Adrenal gland (tissue), 19 donors: ENCODE measurements at places on chromosomes 6 and 20. TPM values are rescaled to one million over a fixed set of nuclear protein-coding genes. Genes with fewer than 3 reads are reported as not detected.

- no peak for DNase-seq
- H3K27me3 ChIP-seq, result no peaks in the 10 kb centered on the region
- H3K36me3 ChIP-seq, result no peaks in the 10 kb centered on the region
- H3K4me3 ChIP-seq, result no peak overlapping the region
- no peaks in the 10 kb centered on the region for H3K4me1 ChIP-seq
- no peak overlapping the region for H3K27ac ChIP-seq
Observed at GRCh38 chr6:168408504-168409136, 32.4 kb upstream of the SMOC2 start.

DNA sequence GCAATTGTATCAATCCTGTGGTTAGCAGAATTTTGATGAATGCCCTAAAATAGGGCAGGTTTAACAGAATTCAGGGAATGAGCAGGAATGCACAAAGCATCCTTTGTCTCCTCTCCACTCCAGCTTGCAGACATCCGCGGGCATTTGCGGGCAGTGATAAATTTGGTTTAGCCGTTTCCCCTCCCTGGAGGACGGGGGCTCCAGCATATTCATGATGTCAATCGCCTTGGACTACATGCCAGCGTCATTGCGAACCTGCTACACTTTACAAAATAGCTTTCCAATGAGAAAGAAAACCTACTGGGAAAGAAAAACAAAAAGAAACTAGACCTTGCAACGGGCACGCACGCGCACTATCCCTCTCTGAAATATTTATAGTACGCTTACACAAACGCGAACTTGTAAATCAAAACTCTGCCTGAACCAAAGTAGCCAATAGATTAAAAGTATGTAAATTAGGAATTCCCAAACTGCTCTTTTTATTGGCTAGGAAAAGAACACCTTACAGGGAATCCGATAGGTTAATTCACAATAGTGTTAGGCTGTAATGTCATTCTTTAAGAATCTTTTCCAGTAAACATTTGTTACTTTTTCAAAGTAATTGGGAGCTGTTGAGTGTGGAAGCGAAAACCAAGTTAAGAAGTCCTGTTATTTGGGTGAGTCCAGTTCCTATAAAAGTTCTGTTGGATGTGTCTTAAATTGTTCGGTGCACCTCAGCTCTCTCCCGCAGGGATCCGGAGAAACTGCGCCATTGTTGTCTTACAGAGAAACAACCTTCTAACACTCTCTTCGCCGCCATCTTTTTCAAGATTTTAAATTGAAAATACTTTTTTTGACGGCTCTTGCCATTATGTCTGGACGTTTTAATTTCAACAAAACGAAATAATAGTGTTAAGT lies 136.7 kb downstream of the HFE start:
- H3K36me3 ChIP-seq, result no peaks in the 10 kb centered on the region
- H3K4me1 ChIP-seq, result peaks cover 5% of the 10 kb centered on the region
- H3K27me3 ChIP-seq, result no peaks in the 10 kb centered on the region

DNA sequence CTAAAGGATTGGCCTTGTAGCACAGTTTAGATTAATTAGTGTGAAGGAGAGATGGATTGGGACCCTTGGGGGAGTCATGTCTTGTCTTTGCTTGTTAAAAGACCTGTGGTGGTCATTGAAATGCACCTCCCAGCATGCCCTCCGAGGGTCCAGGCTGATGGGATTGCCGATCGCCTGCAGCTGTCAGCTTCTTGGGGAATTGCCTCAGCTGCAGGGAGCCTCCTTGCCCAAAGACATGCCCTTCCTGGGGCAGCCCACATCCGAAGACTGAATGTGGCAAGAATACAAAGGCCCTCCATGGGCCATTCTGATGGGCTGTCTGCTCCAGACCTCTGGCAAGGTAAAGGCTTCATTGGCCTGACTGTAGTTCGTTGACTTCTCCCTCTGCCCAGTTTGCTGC lies 150.7 kb downstream of the FARS2 start:
- DNase-seq, result no peak
- peaks cover 8% of the 10 kb centered on the region for H3K4me1 ChIP-seq
- H3K36me3 ChIP-seq, result no peaks in the 10 kb centered on the region

DNA sequence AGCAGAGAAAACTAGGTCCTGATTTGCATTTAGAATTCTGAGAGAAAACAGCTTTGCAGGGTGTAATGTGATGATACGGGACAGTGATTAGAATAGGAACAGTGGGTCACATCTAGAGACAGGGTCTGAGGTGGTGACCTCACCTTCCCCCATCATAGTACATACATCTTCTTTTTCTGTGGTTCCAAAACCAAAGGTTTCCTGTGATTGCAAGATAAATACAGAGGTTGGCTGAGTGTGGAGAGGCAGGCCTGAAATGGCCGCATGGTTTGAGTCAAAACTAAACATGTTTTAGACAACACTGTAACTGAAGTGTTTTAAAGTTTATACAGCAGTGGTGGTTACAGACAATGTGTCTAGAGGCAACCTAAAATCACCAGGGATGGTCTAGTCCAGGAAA lies 10.4 kb upstream of the NT5DC1 start:
- no peak overlapping the region for H3K4me3 ChIP-seq
- no peaks in the 10 kb centered on the region for H3K27me3 ChIP-seq
- no peaks in the 10 kb centered on the region for H3K36me3 ChIP-seq
- DNase-seq, result no peak
- peaks cover 3% of the 10 kb centered on the region for H3K4me1 ChIP-seq

NOTCH4 gene
- total RNA-seq, result 14.3 TPM

SMIM28 gene
- not detected for total RNA-seq
